ENCODE measurements at places on chromosomes 7 and 10.

DNA sequence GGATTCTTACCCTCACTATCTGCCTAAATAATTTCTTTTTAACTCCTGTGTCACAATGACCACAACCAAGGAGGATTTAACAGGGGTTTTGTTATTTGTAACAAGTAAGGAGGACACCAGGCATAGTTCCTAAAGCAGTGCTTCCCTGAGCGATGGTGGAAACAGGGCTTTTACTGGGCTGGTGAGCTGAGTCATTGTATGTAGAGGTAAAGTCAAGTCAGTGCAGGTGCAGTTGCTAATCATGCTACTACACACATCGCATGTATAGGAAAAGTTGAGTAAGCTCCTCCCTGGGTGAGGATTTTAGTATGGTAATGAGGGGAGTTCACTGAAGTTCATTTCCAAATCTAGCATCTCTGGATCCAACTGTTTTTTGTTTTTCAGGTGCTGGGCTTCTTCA lies 22.9 kb upstream of the ABCA13 start:
- DNase-seq, result no peak

GRCh38 chr7:100585511-100586265 lies at the start of gene LRCH4:
Gene LRCH4, minus strand, starts transcription at chr7:100586129. Its CDS starts 29 bp downstream, at chr7:100586100.
- DNase-seq, result peak; percentile 59

DNA sequence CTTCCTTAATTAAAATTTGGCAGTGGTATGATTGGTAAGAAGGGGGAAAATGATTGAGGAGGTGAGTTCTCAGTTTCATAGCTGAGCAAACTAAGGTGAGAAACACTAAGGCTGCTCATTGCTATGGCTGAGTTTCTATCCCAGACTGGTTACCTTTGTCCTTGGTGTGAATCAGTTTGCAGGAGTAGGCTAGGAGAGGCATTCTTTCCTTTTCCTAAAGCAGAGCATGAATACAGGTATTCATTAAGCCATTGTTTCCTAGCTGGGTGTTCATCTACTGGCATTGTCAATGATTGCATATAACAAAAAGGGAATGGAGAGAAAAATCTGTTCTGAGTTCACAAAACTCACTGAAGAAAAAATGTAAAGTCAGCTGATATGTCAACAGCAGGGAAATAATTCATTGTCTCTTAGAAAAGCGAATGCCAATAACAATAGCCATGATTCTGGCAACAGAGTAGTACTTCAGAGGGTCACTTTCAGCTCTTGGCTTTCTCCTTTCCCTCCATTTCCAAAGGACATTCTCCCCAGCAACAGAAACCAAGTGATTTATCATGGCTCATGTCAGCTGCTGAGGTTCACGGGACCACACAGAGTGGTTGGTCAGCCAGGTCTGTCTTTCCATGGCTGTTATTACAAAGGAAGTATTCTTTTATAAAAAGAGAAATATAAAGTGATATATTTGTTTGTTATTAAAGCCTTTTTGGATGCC lies 234.0 kb downstream of the BICC1 start:
- DNase-seq, result no peak

DNA sequence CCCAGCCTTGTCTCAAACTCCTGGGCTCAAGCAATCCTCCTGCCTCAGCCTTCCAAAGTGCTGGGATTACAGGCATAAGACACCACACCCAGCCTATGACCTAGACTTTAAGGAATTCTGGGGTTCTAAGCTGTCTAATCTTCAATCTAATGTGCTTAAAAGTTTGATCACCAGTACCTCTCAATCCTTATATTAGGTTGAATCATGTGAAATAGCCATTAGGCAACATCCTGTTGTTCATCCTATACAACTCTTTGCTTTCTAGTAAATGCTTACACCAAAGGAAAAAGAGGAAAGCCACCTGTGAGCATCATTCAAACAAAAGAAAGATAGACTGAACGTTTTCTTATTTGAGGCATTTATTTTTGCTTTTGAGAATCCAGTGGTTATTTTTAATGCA lies 56.0 kb downstream of the ATOH7 start:
- DNase-seq, result no peak

- DNase-seq, result no peak
Observed at GRCh38 chr7:144785521-144785920, 50.3 kb downstream of the TPK1 start.

DNA sequence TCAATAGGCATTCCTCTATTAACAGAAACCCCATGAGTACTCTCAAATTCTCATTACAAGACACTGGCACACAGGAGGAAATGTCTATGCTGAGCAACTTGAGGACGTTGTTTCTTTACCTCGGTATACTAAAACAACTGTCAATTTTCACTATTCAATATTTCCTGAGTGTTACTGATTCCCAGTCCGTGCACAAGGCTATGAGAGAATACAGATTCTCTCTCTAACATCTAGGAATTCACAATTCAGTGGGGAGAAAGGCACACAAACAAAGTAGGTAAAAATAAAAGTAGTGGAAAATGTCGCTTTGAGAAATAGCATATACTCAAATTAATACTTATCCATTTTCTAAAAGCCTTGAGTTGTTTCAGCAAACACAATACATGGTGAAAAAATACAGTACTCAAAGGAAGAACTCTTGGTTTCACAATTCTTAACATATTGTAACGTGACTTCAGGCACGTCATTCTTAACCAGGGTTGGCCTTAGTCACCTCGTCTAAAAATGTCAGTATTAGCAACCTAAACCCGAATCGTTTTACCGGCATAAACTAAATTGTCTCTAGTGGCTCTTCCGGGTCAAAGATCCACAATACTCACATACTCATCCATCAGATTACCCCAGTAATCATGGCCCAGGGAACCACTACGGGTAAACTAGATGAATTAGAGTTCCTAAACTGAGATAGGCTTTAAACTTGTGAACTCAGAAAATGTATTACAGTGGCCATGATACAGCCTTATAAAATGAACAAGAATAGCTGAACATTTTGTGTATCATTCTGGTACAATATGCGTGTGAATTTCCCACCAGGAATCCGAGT lies 1.5 kb downstream of the IPMK start:
- peak; percentile 65 for DNase-seq

DNA sequence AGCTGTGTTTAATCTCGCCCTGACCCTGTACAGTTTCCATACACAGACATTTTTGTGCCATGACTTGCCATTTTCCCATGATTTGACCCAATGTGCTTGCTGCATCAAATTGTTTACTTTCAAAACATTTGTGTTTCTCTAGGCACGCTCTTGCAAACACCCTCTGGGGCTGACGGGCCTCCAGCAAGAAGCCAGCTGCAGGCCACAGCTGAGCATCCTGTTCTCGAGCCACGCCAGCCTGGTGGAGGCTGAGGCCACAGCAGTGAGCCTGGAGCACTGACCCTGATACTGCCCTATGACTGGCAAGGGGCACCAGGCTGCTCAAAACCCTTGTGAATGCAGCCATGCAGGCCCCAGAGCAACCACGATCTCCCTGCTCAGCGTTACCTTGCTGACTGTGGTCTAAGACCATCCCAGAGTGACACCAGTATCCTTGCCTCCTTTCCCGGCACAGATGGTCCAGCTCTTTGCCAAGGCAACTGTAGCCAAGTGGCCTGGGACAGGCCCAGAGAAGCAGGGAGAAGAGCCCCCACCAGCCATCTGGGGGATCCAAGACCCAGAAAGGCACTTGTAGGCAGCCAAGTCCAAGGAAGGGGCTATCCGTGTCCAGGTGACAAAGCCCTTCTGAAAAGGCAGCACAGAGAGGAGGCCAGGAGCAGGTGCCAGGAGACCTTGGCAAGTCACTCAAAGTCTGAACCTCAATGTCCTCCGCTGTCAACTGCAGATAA lies 78.5 kb downstream of the OAT start:
- no peak for DNase-seq

DNA sequence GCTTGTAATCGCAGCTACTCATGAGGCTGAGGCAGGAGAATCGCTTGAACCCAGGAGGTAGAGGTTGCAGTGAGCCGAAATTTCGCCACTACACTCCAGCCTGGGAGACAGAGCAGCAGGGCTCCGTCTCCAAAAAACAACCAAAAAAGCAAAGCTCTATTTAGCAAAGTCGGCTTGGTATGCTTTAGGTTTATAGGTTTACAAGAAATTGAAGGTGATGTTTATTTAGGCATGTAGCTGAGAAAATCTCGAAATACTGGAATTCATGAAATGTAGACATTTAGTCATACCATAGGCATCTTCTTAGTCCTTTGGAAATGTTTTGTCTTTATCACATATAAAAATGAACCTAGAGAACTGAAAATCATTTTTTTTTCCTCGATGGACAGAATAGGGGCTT lies 453.8 kb upstream of the ANKRD30A start:
- no peak for DNase-seq

- no peak for DNase-seq
Observed at GRCh38 chr10:71075759-71076472, 136.5 kb upstream of the UNC5B start.

DNA sequence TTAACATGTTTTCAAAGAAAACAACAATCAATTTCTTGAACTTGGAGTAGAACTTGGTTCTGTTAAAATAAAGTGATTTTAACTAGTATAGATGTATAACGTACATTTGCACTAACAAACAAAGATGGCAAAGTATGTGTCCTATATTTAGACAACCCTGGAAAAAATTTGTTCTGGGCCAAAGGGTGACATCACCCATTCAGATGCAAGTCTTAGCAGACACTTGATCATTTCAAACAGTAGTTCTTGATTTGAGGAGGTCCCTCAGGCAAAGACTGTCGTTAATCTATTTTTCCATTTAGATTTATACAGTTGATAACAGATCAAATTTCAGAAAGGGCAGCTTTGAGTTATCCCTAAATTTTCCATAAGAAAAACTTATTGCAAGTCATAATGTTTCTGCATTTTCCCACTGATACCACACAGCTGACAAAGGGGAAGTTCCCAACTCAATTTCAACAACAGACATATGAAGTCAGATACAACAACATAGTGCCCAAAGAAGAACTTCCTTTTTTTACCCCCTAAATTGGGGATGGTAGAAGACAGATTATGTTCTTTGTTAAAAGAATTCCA lies 5.2 kb downstream of the NMT2 start:
- DNase-seq, result no peak

GRCh38 chr10:115022733-115023132 lies 70.4 kb upstream of the ATRNL1 start:
- DNase-seq, result no peak

DNA sequence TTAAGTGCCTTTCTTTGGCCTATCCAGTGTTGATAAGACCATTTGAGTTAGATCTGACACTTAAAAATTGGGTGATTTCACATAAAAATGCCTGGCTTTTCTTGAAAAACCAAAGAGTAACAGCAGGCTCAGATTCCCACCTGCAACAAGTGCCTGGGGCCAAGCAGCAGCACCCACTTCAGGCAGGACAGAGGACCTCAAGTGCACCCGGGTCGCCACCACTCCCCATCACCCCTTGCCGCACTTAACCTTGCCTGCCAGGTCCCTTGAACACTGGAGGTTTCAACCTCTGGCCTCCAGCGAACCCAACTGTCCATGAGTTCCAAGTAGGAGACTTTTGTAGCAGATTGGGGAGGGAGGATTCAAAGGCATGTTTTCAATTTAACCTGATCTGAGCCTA lies 30.8 kb downstream of the PDIA4 start:
- no peak for DNase-seq

GRCh38 chr7:108805808-108806397 lies 236.2 kb downstream of the DNAJB9 start:
- DNase-seq, result no peak

DNA sequence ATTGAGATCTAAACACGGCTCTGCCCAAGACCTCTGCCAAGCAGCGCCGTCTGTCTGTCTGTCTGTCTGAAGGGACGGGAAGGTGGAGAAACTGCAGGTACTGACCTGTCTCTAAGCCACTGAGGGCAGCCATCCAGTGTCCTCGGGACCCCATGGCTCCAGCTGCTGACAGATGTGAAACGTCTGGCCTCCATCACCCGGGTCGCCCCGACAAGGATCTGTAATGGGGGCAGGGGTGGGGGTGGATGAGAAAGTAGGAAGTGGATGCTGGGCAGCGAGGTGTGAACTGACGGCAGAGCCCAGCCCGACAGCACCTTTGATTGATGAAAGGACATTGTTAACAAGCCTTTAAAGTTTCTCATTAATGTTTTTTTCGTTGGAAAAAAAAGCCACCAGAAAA lies 193.1 kb downstream of the EBF3 start:
- DNase-seq, result no peak

DNA sequence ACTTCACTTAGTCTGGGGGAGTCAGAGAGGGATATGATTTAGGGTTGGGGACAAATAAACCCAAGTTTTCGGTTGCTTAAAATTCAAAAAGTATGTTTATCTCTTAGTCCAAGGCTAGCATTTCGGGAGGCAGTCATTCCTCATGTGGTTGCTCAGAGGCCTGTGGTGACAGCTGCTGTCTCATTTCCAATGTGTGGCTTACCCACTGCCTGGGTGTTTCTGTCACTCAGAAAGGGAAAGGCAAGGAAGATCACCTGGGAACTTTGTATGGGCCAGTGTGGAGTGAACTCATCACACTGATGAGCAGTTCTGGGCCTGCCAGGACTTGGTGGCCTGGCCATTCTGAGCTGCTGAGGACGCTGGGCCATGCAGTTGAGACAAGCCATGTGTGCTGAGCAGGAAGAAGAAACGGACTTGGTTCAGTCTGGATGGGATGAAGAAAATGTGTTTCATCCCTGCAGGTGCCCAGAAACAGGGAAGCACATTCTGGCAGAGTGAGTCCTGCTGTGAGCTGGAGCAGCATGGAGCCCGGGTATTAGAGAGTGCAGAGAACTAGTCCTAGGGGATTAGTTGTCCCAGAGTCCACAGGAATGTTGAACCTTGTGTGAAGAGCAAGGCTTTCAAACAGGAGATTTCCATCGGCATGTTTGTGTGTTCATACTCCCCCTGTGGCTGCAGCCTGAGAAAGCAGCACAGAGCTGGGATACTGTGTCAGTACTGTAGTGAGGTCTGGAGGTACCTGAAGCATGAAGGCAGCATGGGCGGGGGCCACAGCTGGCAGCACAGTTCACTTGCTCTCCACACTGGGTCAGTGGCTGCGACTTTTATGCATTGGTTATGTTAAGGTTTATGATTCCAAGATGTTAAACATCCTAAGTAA lies 211.1 kb upstream of the IGFBP3 start:
- DNase-seq, result no peak

DNA sequence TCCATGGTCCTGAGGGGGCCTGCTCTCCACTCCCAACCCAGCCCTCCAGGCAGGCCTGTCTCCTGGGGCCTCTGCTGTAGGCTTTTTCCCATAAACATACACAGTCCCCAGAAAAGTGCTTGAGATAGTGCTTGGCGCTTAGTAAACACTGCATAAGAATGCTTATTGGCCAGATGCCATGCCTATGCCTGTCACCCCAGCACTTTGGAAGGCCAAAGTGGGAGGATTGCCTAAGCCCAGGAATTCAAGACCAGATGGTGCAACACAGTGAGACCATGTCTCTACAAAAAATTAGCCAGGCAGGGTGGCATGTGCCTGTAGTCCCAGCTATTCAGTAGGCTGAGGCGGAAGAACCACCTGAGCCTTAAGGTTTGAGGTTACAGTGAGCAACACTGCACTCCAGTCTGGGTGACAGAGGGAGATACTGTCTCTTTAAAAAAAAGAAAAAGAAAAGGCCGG lies 24.6 kb upstream of the ASL start:
- DNase-seq, result no peak

GRCh38 chr10:33136271-33136670 lies 178.2 kb upstream of the ITGB1 start:
- DNase-seq, result no peak

Data from thymus (tissue), 14 donors.